ENCODE measurements at places on chromosomes 5 and 9.

- no peak for DNase-seq
Measured at GRCh38 chr5:34597034-34598027, 58.8 kb upstream of the RAI14 start.

- DNase-seq = no peak
Measured at GRCh38 chr9:137738703-137739102, 119.9 kb downstream of the EHMT1 start.

DNA sequence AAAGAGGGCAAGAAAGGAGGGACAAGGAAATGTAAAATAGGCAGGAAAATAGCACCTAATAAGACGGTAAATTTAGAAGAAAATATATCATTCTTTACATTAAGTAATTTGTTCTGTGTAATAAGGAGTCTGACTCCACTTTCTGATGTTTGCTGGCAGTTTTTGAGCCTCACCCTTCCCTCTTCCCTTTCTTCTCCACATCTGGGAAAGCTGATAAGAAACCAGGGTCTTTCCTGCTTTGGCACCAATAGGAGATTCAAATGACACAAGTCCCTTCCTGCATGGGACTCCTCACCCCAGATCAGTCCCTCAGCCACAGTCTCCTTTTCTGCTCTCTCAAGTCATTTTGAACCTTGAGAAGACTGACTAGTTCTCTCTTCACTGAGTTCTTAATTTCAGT is 31.2 kb upstream of the LECT2 start:
- DNase-seq = no peak

- no peak for DNase-seq
Measured at GRCh38 chr9:137381501-137382443, 41.2 kb downstream of the EXD3 start.

DNA sequence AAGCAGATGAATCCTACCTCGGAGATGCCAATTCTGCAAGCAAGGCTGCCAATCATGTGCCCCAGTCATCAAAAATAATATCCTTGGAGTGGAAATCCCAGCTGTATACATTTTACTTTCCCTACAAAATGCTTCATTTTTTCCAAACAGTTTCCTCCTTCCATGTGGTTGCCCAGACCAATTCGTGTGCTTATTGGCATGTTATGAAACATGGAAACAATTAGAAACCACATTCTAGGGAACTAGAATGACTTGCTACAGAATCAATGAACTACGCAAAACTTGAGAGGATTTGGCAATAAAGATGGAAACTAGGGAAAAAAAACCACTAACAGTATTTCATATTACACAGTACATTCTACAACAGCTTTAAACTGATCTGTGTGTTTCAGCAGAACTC is 584.5 kb upstream of the DMAC1 start:
- no peak for DNase-seq

DNA sequence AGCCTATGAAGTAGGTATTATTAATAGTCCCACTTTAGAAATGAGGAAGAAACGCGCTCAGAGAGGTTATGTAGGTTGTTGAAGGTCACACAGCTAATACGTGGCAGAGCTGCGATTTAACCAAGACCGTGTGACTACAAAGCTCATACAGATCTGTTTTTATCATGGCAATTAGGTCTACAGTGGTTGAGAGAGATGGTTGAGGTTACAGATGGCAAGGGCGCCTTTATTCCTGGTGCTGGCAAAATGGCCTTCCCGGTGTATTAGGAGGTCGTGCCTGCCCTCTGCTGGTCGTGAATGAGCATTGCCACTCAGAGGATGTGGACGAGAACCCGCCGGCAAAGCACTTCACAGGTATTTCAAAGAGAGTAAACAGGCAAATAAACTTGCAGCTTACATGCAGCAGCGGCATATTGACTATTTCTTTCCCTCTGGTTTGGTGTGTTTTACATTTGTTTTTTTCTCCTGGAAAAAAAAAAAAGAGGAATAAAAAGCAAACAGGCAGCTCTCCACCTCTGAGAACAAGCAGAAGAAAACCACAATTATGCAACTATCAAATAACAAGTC is 65.3 kb upstream of the EGFLAM start:
- DNase-seq = no peak

- DNase-seq = no peak
Measured at GRCh38 chr5:35138232-35138631, 90.5 kb upstream of the AGXT2 start.

GRCh38 chr5:107223066-107223465 is 447.7 kb downstream of the EFNA5 start:
- no peak for DNase-seq

All from NCI-H187 treated with DMSO at 0.1 percent for 48 hours (cell line).